Fibroblast of skin of right quadriceps (primary cell): ENCODE measurements at places on chromosomes 2 and 18.

DNA sequence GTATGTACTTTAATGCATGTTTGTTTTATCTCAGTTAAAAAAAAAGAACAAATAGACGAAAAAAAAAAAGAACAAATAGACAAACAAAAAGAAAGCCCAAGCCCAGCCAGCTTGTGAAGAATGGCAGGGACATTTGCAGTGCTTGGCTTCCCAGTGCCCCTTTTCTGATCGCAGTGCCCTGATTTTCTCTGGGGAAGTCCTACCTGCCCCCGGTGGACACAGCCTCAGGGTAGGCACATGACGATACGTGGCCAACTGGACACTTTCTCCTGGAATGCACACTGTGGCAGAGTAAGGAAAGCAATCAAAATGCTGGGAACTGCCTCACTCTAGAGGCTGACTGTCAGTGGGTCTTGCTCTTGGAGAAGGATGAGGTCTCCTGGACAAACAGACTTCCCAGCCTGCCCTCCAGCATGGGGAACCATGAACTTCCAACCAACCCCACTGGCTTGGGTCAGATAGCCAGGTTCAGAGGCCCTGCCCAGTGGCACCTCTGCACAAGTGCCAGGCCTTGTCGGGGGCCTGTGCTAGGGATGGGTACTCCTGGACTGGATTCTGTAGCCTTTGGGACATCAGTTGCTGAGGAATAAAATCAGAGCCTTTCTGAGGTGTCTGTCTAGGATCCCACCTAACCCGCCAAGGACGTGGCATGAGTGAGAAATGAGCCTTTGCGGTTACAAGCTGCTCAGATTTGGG is 76.7 kb downstream of the INHBB start:
- DNase-seq: no peak

- DNase-seq: no peak
Measured at GRCh38 chr2:27955384-27956161, 65.0 kb downstream of the BABAM2 start.

GRCh38 chr2:107936433-107937359 is 49.6 kb upstream of the SLC5A7 start:
- peak; percentile 8 for DNase-seq

DNA sequence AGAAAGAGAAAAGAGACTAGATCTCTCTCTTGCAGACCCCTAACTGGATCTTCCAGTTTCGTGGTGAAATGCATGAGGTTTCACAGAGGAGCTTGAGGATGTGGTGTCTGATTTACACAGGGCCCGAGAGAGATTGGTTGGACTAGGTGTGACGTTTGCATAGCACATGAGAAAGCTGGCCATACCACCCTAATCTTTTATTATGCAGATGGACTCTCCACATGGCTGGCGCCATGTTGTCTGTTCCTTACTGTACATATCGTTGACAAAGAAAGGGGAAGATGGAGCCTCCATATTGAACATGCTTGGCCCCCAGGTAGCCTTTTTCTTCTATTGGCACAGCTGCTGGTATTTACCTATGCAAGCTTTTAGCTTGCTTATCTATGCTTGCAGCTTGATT is 27.5 kb upstream of the PGAP1 start:
- DNase-seq: no peak

GRCh38 chr2:68860111-68860510 is 11.1 kb downstream of the BMP10 start:
- no peak for DNase-seq

DNA sequence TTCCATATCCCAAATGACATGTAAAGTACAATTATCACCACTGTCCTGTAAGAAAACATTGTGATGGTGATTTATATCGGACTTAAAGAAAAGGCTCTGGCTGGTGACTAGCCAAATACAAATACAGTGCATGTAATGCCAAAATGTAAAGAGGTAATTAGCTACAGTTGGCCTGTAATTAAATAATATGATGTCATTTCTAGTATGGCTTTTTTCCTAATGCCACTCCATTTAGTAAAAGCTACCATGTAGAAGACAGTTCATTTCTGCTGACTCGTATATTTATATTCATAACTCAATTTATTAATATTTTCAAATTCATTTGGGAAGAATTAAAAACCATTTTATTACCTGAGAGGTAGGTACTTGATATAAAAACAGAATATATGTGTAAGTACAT is 815.7 kb downstream of the ERBB4 start:
- DNase-seq: no peak

DNA sequence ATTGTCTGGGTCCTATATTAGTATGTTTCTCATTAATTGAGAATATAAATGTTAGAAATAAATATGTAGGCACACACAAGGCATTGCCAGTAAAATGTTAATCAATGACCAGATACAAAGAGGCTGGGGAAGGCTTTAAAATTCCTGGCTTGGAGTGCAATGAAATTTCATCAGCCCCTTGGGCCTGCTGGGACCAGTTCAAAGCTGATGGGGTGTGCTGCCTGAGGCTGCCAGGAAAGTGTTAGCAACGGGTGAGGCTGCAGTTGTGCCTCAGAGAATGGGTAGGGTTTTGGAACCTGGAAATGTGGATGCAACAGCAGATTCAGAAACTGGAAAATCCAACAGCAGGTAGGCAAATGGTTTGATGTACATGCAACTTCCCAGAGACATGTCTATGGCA is 68.9 kb downstream of the DIPK1C start:
- DNase-seq: no peak

GRCh38 chr2:17637131-17637906 is 96.8 kb downstream of the VSNL1 start:
- DNase-seq: no peak

DNA sequence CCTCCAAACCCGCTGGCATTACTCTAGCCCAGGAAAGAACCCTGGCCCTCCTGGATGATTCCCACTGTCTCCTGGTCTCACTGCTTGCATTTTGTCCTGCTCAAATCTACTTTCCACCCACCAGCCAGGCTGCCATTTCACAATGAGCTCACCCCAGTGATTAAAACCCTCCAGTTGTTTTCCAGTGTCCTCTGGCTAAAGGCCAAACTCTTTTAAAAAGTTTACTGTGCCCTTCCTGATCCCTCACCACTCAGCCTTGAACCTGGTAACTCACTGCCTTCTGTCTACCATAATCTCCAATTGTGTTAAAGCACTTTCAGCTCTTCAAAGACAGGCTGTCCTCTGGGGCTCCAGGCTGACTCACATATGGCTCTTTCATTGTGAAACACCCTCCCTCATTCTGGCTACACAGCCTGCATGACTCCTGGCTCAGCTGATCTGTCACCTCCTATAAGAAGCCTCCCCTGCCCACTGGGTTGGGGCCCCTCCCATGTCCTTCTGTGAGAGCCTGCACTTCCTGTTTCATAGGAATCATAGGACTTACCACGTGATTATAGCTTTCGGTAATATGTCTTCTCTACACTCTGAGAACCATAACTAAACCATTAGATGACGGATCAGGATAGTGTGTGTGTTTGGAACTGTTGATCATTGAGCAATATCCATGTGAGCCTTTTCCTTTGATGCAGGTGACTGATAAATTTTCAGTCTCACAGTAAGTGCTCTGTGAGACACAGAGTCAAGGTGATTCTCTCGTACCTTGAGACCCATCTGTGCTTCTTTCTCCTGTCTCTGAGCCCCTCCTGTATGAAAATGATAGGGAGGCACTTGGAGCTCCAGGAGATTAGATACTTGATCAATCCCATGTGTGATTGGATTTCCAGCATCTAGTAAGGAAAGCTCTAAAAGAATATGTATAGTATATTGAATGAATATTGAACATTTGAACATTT is 590.8 kb upstream of the ID2 start:
- DNase-seq: peak; percentile 93

DNA sequence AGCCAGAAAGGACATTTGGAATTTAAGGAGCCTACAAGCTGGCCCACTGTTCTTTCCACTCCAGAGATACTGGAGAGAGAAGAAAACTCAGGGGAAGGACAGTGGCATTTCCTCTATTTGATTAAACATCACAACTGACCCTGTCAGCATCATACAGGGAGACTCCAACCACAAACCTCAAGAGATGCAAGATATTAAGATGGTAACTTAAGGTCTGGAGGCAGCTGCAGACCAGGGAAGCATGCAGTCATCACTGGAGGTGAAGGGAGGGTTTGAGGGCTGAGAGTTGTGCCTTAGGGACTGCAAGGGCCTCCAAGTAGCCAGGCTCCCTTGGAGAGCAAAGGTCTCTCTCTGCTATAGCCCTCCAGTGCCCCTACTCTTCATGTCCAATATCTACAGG is 67.4 kb downstream of the RNF152 start:
- DNase-seq: peak; percentile 74

GRCh38 chr2:45162711-45163110 is 153.5 kb upstream of the SIX2 start:
- DNase-seq: no peak

DNA sequence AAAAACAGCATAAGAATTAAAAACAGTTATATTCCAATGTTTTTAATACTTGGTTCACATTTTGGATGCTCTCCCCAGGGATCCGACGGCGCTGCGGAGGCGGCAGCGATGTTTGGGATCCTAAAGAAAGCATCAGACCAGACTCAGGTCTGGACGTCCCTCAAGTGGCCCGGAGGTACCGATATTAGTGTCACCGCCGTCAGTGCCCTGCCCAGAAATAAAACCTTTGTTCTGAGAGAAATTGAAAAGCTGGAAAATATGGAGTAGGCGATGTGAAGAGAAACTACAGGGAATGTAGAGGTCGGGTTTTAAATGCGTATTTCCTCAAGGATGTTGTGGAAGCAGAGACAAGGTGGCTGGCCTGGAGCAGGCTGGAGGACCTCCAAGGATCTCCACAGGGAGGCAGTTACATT is 683 bp upstream of the TBC1D8 start:
- DNase-seq: no peak

DNA sequence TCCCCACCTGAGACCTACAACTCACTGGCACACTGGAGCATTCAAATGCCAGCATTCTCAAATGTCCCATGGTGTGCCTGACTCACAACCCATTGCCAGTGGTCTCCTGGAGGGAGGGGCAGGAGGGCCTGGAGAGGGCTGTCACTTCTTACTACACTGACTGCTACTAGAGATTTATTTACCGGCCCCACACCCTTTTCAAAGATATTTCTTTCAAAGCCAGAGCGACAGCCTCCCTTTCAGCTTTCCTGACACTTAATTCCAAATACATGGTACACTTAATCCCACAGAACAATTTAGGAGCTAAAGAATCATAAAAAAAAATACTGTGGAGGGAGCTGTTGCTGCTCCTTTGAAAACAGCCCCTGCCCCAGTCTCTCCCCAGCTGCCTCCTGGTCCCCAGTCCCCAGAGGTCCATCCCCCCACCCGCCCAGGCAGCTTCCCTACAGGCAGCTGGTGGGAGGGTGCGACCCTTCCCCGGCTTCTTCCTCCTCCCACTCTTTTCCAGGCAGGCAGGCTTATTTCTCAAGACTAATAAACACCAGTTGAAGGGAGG is 129.1 kb upstream of the SMAD2 start:
- no peak for DNase-seq

GRCh38 chr2:21438949-21439348 is 315.2 kb downstream of the TDRD15 start:
- no peak for DNase-seq

GRCh38 chr18:31042084-31042405 is 497 bp downstream of the DSC3 start:
- no peak for DNase-seq

DNA sequence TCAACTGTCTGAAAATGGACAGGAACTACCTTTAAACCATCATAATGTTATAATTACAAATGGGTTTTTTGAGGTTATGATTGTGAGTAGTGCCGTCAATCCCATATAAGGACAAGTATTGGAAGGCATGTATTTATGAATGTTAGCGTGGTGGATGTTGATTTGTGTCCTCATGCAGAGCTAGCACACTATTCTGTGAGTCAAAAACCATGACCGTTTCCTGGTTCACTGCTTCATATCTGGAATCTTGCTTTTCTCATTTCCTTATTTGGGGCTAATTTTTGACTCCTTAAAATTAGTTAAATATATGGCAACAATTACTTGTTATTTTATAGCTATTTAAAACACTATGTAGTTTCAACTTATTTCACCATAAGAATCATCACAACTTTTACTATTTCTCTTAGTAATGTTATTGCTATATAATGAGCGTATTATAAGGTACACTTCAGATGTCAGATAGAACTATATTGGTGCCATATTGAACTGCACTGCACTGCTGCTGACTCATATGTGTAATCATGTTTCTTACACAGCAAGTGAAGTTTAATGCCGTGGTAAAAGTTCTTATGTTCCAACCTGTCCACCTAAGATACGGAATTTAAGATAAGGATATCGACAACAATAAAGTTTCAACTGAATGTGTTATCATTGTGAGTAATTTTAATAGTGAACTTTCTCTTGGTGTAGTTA is 192.8 kb downstream of the PTGR3 start:
- DNase-seq: peak; percentile 18

GRCh38 chr2:101265893-101266499 is 13.3 kb downstream of the CNOT11 start:
- no peak for DNase-seq

- no peak for DNase-seq
Measured at GRCh38 chr2:129180124-129180716, 799.2 kb upstream of the RAB6C start.

DNA sequence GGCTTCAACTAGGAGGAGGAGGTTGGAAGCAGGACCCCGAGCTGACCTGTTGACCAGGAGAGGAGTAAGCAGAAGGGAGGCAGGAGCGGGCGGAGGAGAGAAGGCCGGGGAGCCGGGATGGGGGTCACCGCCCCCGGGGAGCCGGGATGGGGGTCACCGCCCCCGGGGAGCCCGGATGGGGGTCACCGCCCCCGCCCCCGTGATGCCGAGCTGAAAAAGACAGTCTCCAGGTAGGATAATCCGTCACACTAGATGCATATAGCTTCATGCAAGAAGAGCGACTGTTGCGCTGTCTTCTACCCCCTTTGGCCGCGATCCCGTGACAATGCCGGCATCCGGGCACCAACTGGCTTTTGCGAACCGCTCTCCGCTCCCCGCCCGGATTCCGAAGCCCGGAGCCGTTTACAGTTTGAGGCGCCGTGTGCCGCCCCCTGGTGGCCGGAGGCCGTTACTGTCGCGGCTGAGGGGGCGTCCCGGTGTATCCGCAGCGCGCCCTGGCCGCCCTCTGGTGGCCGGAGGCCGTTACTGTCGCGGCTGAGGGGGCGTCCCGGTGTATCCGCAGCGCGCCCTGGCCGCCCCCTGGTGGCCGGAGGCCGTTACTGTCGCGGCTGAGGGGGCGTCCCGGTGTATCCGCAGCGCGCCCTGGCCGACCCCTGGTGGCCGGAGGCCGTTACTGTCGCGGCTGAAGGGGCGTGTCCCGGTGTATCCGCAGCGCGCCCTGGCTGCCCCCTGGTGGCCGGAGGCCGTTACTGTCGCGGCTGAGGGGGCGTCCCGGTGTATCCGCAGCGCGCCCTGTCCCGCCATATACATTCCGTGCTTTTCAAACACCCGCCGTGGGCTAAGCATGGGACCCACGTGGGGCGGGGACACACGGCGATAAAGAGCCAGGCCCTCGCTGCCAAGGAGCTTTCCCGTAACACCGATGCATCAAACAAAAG is 89.6 kb downstream of the ACTR3 start:
- DNase-seq: no peak

- no peak for DNase-seq
Measured at GRCh38 chr2:53949457-53949856, 21.3 kb downstream of the PSME4 start.

DNA sequence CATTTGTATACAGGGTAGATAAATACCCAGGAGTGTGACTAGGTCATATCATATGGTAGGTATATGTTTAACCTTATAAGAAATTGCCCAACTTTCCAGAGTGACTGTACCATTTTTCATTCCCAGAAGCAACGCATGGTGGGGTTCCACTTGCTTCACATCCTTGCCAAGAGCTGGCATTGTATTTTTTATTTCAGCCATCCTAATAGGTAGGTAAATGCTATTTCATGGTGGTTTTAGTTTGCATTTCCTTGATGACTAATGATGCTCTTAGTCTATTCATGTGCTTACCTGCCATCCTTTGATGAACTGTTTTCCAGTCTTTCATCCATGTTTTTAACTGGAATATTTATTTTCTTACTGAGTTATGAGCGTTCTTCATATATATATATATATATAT is 51.9 kb downstream of the MAP4K3 start:
- DNase-seq: no peak
